Activated CD4-positive, alpha-beta T cell treated with anti-CD3 and anti-CD28 coated beads, Interleukin-2, amount 50 U/mL, for 24 hours (primary cell): ENCODE measurements at places on chromosomes 7 and 10.

DNA sequence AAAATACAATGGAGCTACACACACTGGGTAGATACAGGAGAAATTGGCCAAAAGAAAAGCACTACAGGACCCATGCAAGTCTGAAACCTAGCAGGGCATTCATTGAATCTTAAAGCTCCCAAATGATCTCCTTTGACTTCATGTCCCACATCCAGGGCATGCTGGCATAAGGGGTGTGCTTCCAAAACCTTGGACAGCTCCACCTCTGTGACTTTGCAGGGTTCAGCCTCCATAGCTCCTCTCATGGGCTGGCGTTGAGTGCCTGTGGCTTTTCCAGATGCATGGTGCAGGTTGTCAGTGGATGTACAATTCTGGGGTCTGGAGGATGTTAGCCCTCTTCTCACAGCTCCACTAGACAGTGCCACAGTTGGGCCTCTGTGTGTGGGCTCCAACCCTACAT, 626.3 kb upstream of the POT1 start:
- DNase-seq = no peak

DNA sequence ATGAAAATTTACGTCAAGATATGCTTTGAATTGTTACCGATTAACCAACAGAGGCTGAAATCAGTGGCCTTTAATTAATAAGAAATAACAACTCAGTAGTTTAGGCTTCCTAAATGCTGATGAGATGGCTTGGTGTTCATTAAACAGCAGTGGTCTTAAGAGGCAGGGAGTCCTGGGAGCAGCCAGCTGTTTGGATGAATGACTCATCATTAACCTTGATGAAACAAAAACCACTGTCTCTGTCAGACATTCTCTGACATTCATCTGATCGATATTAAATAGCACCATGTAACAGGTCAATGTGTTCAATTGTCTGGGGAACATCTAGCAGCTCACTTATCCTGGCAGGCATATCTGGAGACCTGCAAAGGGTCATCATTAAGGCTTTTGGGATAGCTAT, 234.2 kb upstream of the LRRN3 start:
- DNase-seq = no peak

- DNase-seq = no peak
Measured at GRCh38 chr10:82394122-82394521, 519.1 kb downstream of the NRG3 start.

DNA sequence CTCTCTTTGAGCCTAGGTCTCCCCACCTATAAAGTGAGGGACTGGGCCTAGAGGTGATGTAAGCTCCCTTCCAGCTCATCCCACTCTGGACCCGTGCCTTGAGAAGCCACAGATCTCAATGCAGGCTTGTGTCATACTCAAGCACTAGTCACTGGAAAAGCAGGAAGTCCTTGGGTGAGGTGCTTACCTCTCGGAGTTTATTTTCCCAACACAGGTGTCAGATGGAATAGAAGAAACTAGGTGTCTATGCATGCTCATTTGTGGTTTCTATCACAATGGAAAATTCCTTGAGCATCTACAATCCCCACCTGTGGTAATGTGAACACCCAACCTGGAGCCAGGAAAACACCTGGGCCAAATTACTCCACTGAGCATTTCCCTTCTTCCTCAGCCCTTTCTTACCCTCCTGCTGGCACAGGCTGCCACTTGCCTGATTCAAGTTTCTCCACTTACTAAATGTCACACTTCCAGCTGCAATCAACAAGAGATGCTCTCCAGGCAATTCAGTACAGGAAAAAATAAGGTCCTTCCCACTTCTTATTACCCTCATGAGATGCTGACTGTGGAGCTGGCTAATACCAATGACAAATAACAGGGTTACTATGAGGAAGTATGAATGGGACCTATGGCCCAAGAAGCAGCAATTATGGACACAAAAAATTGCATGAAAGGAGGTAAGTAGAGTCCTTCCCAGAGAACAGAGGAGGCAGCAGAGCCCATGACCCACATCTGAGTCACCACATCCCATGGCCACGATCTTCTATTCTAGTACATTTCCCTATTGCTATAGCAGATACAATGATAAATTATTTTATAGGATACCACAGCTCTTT, 13.1 kb downstream of the LSM5 start:
- no peak for DNase-seq

DNA sequence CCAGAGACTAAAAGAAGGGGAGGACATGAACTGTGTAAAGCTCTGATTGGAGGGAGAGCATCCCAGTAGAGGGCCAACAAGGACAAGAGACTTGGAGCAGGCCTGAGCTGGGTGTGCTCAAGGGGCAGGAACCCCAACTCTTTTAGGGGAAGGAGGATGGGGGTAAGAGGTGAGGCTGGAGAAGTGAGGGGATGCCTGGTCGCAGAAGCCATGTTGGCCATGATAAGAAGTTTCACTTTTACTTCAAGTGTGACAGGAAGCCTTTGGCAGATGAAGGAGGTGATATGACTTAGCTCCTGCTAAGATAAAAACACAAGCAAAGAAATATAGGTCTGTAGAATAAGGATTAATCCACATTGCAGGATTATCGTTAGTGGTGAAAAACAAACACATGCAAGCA, 208.3 kb downstream of the JAZF1 start:
- no peak for DNase-seq

DNA sequence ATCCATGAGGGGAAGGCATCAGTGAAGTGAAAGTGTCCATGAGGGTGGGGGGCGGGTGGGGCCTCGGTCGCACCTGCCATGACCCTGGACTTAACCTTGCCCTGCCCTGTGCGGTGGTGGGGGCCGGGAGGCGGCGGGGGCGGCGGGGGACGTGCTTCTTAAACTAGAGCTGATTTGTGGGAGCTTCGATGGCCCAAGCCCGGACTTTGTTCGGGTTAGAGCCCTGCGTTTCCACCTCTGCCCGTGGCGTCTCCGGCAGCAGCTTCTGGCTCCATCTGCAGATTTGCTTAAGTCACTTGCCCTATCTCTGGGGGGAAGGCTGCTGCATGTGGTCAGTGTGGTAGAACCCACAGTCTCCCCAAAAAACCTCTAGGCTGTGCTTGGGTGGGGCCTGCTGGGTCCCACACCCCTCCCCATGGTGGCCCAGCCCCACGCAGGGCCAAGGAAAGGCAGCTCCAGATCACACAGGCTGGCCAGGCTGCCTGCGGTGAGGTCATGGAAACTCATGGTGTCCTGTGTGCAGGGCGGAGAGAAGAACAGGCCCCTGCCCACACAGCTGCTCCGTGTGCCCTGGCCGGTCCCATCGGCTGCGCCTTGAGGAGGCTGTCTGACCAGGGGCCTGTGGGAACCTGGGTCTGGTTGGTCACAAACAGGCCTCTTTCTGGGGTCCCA, 93.2 kb downstream of the INPP5A start:
- DNase-seq = no peak

- no peak for DNase-seq
Measured at GRCh38 chr10:14200698-14201544, 129.8 kb downstream of the FRMD4A start.

DNA sequence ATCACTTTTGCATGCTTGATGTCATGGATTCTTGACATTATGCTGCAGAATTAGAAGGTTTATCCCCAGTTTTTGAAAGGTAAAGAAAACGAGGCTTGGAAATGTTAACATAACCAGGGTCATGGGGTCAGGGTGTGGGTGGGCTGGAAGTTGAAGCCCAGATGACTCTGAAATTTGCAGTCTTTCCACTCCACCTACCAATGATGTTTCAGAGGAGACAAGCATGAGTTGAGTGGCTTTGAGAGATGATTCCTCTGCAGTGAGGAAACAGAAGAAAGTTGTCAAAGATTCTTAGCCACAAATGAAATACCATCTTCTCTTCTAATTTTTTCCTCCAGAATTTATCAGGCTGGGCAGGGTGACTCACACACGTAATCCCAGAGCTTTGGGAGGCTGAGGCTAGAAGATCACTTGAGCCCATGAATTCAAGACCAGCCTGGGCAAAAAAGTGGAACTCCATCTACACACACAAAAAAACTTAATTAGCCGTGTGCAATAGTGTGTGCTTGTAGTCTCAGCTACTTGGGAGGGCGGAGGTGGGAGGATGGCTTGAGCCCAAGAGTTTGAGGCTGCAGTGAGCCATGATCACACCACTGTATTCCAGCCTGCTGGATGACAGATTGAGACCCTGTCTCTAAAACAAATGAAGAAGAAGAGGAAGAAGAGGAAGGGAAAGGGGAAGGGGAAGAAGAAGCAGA, 239.1 kb upstream of the AUTS2 start:
- no peak for DNase-seq

- no peak for DNase-seq
Measured at GRCh38 chr10:4981722-4982471, 18.7 kb downstream of the AKR1C1 start.

DNA sequence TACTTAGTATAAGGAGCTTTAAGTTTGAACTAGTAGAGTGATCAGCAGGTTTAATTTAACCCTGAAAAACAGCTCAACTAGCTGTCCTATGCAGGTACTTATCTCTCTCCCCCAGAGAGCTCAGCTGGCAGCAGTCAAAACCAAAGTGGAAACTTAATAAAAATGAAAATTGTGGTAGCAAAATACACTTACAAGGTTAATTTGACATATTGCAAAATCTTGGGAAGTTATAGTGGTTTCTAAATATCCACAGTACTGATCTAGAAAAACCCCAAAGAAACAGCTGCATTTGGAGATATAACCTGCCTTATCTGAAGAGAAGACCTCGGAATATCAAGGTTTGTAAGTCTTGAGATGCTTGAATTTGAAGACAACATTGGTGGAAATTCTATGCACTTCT, 269.2 kb downstream of the RNLS start:
- DNase-seq = no peak

DNA sequence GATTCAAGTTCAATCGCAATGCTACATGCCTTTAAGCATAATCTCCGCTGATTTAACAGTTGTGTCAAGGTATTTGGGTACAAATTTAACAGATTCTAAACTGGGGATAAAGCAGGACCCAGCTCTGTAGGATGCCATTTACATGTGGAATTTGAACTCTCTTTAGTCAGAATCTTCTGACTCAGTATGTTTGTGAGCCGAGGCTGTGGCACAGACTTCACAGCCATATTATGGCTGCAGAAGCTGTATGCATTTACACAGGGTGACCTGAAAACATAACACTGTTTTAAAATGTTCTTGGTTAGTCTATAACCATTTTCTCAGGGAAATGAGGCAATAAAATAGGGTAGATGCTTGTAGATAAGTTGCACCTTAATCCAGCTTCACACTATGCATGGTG, 8.7 kb downstream of the PDLIM1 start:
- DNase-seq = no peak

GRCh38 chr7:157799076-157799685, 462.4 kb downstream of the DNAJB6 start:
- DNase-seq = no peak

DNA sequence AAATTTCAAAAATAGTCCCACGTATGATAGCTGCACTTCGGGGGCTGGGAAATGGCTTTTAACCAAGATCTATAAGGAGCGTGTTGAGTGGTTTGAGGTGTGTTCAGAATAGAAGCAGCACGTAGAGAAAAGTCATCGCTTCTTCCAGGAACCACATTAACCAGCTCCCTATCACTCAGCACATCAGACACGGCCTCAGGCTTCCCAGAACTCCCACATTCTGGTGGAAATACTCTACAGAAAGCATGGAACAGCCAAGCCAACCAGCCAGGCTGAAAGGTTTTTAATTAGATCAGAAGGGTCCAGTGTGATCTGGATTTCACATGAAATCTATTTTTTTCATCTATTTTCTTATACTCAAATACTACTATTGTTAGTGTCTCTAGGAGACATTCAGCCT, 231.5 kb upstream of the NRP1 start:
- no peak for DNase-seq
